Astrocyte (in vitro differentiated cells and primary cell): ENCODE measurements at places on chromosomes 6 and 20. TPM values are rescaled to one million over a fixed set of nuclear protein-coding genes. Genes with fewer than 3 reads are reported as not detected.

DNA sequence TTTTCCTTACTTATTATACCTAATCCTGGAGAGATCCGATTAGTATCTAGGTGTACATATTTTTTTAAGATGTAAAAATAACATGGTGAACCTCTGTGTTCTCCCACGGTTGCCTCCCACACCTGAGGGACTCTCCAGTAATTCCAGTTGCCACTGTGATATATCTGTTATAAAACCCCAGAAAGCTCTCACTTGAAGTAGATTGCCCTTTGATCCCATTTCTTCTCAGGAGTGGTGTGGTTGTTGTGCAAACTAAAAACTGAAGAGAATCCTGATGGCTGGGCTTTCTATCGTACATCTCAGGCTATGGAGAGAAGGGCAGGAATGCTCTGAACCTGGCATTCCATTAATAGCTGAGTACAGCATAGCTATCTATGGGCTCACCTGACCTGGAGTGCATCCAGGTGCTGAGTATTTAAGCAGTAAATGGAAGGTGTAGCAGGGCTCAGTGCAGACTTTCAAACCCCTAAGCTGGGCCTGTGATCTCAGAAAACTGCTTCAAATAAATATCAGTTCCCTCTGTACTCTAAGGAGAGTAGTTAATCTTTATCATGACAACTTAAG is 41.0 kb downstream of the VGLL2 start:
- no peaks in the 10 kb centered on the region for H3K4me1 ChIP-seq
- H3K27ac ChIP-seq = no peak overlapping the region
- no peaks in the 10 kb centered on the region for H3K36me3 ChIP-seq
- no peaks in the 10 kb centered on the region for H3K27me3 ChIP-seq
- H3K4me3 ChIP-seq = no peak overlapping the region

MEI4 gene
- total RNA-seq = 0.54 and 0.58 TPM in 2 replicates

DNA sequence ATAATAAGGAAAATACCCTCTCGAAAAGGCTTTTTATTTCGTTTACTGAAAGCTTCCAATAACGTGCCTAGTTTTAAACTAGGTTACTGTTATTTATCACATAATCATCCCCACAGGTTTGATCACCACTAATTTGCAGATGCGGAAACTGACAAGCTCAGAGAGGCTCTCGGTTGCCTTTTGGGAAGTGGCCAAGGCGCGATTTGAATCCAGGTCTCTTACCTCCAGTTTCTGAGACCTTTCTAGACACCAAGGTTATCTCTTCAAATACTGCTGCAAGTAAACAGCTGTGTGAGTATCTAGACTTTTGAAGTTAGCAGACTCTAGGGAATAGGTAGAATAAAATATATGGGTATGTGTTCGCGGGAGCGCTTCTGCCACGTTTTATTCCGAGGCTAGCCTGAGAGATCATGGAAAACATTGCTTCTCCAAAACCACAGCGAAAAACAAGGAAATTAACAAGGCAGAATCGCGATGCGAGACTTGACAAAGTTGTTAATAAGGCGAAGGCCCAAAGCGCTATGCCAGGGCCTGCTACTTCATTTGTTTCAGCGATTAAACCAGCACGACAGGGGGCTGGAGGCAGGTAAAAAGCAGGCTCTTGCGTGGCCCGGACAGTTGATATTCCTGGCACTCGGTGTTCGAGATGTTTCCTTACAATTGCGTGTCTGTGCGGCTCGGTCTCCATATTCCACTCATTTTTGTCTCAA is 1.8 kb upstream of the JARID2 start:
- peak overlapping the region; percentile 64 for H3K4me3 ChIP-seq
- peak overlapping the region; percentile 78 for H3K27ac ChIP-seq
- H3K4me1 ChIP-seq = peaks cover 2% of the 10 kb centered on the region
- DNase-seq = no peak
- no peaks in the 10 kb centered on the region for H3K27me3 ChIP-seq

GRCh38 chr6:4707011-4707410 is 69.2 kb upstream of the CDYL start:
- no peak overlapping the region for H3K27ac ChIP-seq
- H3K4me1 ChIP-seq = no peaks in the 10 kb centered on the region
- DNase-seq = no peak
- H3K36me3 ChIP-seq = no peaks in the 10 kb centered on the region
- no peak overlapping the region for H3K4me3 ChIP-seq
- H3K27me3 ChIP-seq = no peaks in the 10 kb centered on the region

GRCh38 chr20:63706852-63707557 is 771 bp downstream of the ARFRP1 start:
- DNase-seq = no peak
- H3K27ac ChIP-seq = peak overlapping the region; percentile 63
- H3K4me3 ChIP-seq = peak overlapping the region; percentile 77
- H3K27me3 ChIP-seq = no peaks in the 10 kb centered on the region
- H3K36me3 ChIP-seq = peaks cover 20% of the 10 kb centered on the region

PRPH2 gene
- total RNA-seq = not detected in 2 replicates

GRCh38 chr6:158391276-158391675 is 79.0 kb downstream of the TULP4 start:
- H3K4me1 ChIP-seq = no peaks in the 10 kb centered on the region
- DNase-seq = peak; percentile 36
- no peaks in the 10 kb centered on the region for H3K36me3 ChIP-seq
- no peaks in the 10 kb centered on the region for H3K27me3 ChIP-seq
- H3K27ac ChIP-seq = no peak overlapping the region

- H3K4me3 ChIP-seq = peak overlapping the region; percentile 98
- H3K27ac ChIP-seq = peak overlapping the region; percentile 92
- H3K27me3 ChIP-seq = no peaks in the 10 kb centered on the region
- no peak for DNase-seq
- peaks cover 3% of the 10 kb centered on the region for H3K36me3 ChIP-seq
Observed at GRCh38 chr20:57708694-57709673, 831 bp downstream of the PMEPA1 start.

DNA sequence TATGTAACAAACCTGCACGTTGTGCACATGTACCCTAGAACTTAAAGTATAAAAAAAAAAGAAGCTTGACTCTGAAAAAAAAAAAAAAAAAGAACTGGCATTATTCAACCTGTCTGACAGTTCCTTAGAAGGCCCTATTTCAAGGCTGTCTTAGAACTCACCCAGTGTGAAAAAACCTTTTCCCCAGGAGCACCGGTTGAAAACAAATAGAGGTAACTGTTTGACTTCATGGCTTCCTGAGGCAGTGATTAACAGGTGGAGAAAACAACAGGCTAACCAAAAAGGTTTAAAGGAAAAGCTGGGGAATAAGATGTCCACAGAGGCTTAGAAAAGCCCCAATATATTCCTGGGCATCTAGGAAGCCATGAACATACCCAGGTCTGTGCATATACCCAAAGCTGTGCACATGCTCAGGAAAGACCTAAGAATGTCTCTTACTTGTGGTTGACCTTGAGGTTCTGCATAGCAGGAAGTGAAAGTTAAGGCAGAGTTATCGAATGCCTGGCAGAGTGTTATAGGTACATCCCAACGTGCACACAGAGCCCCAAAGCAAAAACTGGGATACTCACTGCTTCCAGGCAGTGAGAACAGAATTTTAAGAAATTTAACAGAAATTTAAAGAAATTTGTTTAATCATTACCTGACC is 7.0 kb downstream of the UQCC1 start:
- H3K36me3 ChIP-seq = peaks cover 12% of the 10 kb centered on the region
- H3K4me1 ChIP-seq = no peaks in the 10 kb centered on the region
- H3K27ac ChIP-seq = no peak overlapping the region
- no peak for DNase-seq
- no peaks in the 10 kb centered on the region for H3K27me3 ChIP-seq

- H3K36me3 ChIP-seq = no peaks in the 10 kb centered on the region
- peak overlapping the region; percentile 48 for H3K27ac ChIP-seq
- H3K4me1 ChIP-seq = peaks cover 10% of the 10 kb centered on the region
Observed at GRCh38 chr6:156857573-156857972, 80.4 kb downstream of the ARID1B start.

GRCh38 chr6:89618026-89618425 is 20.5 kb downstream of the LYRM2 start:
- no peak for DNase-seq
- no peak overlapping the region for H3K4me3 ChIP-seq
- H3K27me3 ChIP-seq = no peaks in the 10 kb centered on the region
- no peaks in the 10 kb centered on the region for H3K36me3 ChIP-seq

PAK5 gene
- total RNA-seq = 0.16 and 0.19 TPM in 2 replicates

DNA sequence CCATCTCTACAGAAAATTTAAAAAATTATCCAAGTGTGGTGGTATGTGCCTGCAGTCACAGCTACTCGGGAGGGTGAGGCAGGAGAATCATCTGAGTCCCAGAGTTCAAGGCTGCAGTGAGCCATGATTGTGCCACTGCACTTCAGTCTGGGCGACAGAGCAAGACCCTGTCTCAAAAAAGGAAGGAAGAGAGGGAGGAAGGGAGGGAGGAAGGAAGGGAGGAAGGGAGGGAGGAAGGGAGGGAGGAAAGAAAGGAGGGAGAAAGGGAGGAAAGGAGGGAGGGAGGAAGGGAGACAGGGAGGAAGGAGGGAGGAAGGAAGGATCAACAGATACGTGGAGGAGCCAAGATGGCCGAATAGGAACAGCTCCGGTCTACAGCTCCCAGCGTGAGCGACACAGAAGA is 90.1 kb downstream of the ZNF217 start:
- H3K27ac ChIP-seq = no peak overlapping the region
- H3K36me3 ChIP-seq = no peaks in the 10 kb centered on the region
- H3K4me1 ChIP-seq = no peaks in the 10 kb centered on the region

- no peaks in the 10 kb centered on the region for H3K36me3 ChIP-seq
- no peak for DNase-seq
- no peak overlapping the region for H3K4me3 ChIP-seq
- no peak overlapping the region for H3K27ac ChIP-seq
- H3K27me3 ChIP-seq = peaks cover 16% of the 10 kb centered on the region
Observed at GRCh38 chr6:28555136-28555535, 29.5 kb downstream of the GPX5 start.

GRCh38 chr6:56324396-56324795 is 77.0 kb upstream of the COL21A1 start:
- peaks cover 3% of the 10 kb centered on the region for H3K4me1 ChIP-seq
- no peak for DNase-seq
- H3K36me3 ChIP-seq = no peaks in the 10 kb centered on the region

DNA sequence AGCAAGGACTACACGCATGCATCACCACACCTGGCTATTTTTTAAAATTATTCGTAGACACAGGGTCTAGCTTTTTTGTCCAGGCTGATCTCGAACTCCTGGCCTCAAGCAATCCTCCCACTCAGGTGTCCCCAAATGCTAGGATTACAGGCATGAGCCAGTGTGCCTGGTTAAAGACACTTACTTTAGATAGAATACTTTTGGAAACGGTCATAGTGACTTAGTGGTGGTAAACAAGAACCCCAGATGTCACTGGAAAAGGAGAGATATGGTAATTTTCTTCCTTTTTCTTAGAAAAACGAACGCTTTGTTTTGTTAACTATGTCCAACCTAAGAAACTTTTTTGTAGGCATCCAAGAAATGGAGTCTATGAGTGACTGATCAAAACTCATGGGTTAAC is 137.3 kb downstream of the TFAP2B start:
- no peak overlapping the region for H3K4me3 ChIP-seq
- H3K36me3 ChIP-seq = no peaks in the 10 kb centered on the region
- no peak overlapping the region for H3K27ac ChIP-seq
- DNase-seq = no peak
- H3K27me3 ChIP-seq = no peaks in the 10 kb centered on the region

PLCB4 gene
- total RNA-seq = 38.9 and 58.2 TPM in 2 replicates

GRCh38 chr20:56606174-56606945 is 22.7 kb upstream of the TFAP2C start:
- no peak overlapping the region for H3K27ac ChIP-seq
- peaks cover 5% of the 10 kb centered on the region for H3K27me3 ChIP-seq
- no peaks in the 10 kb centered on the region for H3K4me1 ChIP-seq
- DNase-seq = no peak
- no peak overlapping the region for H3K4me3 ChIP-seq
- H3K36me3 ChIP-seq = no peaks in the 10 kb centered on the region

DNA sequence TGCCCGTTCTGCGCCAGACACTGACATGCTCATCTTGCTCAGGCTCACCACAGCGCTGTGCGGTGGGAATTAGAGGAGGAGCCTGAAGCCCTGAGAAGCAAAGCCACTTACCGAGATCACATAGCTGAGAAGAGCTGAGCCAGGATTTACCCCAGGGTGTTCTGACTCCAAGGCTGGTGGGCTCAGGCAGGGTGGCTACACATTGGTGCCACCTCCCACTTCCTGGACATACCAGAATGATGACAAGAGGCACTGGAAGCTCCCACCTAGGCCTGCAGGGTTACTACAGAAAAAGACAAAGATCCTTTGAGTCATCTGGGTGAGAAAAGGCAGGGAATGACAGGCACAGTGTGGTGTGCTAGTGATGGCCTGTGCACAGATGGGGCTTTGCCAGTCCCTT is 24.4 kb upstream of the FKBP1A start:
- H3K4me3 ChIP-seq = no peak overlapping the region
- peaks cover 19% of the 10 kb centered on the region for H3K4me1 ChIP-seq
- DNase-seq = peak; percentile 38
- H3K27ac ChIP-seq = peak overlapping the region; percentile 8

DNA sequence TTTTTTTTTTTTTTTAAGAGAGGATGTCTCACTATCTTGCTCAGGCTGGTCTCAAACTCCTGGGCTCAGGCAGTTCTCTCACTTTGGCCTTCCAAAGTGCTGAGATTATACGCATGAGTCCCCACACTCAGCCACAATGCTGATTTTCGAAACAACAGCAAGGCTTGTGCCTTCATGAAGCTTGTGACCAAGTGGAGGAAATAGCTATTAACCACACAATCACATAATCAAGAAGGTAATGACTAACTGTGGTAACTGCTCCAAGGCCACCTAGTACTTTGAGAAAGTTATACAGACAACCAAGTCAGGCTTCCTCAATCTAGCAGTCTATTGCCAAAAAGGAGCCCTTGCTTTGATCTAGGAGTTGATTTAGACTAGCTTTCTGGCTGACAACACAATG is 46.3 kb downstream of the SOD2 start:
- DNase-seq = peak; percentile 85
- H3K4me1 ChIP-seq = no peaks in the 10 kb centered on the region
- no peak overlapping the region for H3K4me3 ChIP-seq
- H3K36me3 ChIP-seq = no peaks in the 10 kb centered on the region
- no peaks in the 10 kb centered on the region for H3K27me3 ChIP-seq
- no peak overlapping the region for H3K27ac ChIP-seq

DNA sequence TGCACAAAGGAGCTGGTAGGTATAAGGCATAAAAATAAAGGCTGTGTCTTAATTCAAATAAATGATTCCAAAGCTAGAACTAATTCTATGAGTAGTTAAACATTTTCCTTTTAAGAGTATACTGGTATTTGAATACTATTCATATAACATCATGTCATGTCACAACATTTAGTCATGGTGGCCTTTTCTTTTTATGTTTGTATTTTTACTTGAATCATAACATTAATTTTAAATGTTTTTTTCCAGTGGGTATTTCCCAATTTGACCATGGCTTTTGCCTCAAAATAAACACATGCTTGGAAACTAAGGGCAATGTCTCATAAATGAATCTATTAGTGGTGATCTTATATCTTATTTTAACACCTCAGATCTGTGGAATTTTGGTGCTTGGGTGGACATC is 177.1 kb downstream of the CD109 start:
- no peaks in the 10 kb centered on the region for H3K4me1 ChIP-seq
- H3K27me3 ChIP-seq = no peaks in the 10 kb centered on the region
- no peak overlapping the region for H3K4me3 ChIP-seq
- no peak overlapping the region for H3K27ac ChIP-seq
